ENCODE measurements at places on chromosomes 7 and 10.

GRCh38 chr7:118082506-118082905 is 101.5 kb upstream of the LSM8 start:
- no peak for DNase-seq

DNA sequence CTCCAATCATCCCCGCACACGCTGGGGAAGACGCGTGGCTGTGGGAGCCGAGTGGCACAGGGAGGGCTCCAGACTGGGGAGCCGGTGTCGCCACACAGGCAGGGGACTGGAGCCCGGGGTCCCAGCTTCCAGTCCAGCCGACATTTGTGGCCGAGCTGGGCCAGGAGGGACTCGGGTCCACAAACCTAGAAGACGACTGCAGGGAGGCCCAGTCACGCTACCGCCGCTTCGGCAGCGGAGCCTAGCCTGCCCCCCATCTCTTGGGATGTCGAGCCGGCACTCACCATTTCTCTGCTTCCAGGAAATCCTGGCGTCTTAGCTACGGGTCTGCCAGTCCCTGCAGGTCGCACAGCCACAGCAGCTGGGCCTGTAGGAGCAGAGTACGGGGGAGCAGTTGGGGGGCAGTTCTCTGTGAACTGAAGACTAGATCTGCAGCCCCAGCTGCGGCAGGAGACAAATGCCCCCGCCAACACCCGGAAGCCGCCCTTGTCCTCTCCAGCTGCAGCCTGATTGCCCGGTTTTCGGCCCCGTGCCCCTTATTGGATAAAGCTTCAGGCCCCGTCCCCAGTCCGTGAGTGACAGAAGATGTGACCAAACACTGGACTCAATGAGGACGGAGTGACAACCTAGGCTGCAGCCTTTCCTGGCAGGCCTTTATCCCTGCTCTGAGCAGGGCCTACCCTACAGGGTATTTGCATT is 270.7 kb downstream of the ZNF33B start:
- no peak for DNase-seq

- no peak for DNase-seq
Observed at GRCh38 chr7:157870644-157871290, 534.0 kb downstream of the DNAJB6 start.

DNA sequence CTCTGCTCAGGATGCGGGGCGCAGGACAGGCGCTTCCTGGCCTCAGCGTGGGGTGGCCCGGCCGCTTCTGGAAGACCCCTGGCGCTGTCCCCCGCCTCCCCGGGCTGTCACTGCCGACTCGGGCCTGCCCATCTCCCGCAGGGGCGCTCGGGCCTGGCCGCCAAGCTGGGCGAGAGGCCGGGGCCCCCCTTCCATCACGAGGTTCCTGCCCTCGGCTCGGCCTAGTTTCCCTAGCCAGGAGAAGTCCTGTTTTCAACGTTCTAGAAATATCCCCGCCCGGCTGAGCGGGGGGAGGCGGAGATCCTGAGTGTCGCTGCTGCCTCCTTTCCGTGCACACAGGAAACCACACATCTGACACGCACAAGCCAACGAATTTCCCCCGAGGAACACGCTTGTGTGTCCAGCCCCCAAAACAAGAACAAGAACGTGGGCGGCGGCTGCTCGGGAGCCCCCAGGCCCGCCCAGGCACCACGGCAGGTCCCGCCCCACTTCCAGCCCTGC is 33.7 kb downstream of the AP5Z1 start:
- DNase-seq: peak; percentile 42

DNA sequence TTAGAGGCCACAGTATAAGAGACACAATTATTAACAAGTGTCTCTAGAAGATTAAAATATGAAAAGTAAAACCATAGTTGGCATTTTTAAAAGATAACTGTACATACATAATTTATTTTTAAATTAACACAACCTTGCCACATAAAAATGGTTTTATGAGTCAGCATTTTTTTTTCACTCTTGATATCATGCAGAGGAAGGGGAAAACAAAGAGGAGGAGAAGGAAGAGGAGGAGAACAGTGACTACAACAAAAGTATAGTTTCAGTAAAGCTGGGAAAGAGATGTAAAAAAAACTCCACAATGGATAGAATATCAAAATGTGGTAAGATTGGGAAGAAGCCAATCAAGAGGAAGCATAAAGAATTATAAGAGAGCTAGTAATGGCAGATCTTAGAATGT is 34.0 kb downstream of the CH25H start:
- DNase-seq: no peak

GRCh38 chr10:128568990-128569945 is 443.0 kb upstream of the MKI67 start:
- no peak for DNase-seq

DNA sequence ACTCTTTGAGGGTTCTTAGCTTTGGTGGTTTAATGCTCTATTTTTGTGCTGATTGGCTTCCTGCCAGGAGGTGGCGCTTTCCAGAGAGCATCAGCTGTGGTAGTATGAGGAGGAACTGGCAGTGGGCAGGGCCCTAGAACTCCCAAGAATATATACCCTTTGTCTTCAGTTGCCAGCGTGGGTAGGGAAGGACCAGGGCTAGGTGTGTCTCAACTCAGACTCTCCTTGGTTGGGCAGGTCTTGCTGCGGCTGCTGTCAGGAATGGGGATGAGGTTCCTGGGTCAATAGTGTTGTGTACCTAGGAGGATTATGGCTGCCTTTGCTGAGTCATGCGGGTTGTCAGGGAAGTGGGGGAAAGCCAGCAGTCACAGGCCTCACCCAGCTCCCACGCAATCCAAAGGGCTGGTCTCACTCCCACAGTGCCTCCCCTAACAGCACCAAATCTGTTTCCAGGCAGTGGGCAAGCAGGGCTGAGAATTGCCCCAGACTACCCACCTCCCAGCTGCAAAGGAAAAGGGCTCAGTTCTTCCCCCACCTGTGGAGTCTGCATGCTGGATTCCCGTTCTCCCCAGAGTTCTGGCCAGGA is 191.5 kb downstream of the PHTF2 start:
- DNase-seq: no peak

- no peak for DNase-seq
Observed at GRCh38 chr7:104951546-104951945, 62.5 kb upstream of the KMT2E start.

- no peak for DNase-seq
Observed at GRCh38 chr7:154427533-154427932, 375.3 kb downstream of the DPP6 start.

DNA sequence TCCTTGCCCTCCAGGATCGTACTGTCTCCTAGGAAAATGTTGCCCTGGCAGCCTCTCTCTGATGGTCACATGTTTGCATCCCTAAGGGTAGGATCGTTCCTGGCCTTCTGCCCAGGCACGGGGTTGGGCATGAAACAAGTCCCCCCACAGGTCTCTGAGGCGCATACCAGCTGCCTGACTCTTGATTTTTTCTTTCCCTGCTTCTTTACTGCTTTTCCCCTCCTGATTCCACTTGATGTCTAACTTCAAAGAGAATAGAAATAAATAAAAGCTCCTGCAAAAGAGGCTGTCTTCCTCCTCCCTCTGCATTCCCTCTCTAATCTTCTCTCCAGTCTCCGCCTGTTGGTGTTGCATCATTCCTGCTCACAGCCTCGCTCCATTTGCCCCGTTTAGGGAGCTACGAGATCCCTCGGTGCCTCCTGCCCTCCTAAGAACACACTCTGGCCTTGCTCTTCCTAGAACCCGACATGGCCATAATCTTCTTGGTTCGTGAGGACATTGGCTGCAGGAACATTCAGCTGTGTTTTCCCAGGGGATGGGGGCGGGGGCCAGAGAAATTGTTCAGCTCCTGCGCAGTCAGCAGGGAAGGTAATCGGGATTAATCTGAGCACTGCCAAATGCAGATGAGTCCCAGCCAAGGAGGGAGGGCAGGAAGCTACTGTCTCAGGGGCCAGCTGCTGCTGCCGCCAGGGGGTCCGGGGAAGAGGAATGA is 26.0 kb downstream of the LEP start:
- no peak for DNase-seq

DNA sequence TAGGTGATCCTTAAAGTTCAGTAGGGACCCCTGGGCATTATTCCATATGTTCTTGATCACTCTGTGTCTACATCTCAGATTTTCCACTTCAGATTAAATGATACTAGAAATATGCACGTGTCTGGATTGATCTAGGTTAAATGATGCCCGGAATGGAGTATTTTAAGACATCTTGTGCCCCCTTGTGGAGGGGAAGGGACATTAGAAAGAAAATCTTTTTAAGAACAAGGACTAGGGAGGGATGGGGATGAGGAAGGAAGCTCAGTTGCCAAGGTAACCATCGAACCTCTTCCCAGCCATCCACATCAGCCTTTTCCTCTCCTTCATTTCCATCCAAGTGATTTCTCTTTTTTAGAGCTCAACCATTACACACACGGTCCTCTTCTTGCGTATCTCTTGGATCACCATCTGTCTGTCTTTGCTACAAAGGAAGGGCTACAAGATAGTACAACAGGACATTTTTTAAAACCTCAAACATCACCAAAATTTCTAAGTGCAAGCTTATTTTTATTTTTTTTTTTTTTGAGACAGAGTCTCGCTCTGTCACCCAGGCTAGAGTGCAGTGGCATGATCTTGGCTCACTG is 40.5 kb downstream of the PRSS2 start:
- DNase-seq: peak; percentile 85

GRCh38 chr10:103853428-103854264 is 1.7 kb downstream of the SH3PXD2A start:
- no peak for DNase-seq

DNA sequence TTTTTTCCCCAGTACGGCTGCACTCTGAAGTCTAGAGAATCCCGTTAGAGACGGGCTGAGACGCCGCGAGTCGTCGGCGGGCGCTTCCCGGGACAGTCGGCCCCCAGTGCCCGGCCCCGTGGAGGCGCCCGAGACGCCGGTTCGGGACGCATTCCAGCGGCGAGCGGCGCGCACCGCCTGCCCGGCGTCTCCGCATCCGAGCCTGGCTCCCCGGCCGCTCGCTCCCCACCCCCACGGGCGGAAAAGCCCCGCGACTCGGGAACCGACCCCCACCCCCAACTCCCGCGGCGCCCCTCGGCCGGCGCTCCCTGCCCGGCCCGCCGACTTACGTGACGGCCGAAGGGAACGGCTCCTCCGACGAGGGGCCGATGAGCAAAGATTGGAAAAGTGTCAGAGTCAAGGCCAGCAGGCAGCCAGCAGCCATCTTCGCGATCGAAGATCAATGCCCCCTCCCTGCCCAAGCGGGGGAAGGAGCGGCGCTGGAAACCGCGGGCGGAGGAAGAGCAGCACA is 486 bp downstream of the CACNA2D1 start:
- DNase-seq: no peak

GRCh38 chr10:4549139-4549653 is 276.8 kb upstream of the AKR1E2 start:
- no peak for DNase-seq

- no peak for DNase-seq
Observed at GRCh38 chr10:4771554-4772201, 54.3 kb upstream of the AKR1E2 start.

DNA sequence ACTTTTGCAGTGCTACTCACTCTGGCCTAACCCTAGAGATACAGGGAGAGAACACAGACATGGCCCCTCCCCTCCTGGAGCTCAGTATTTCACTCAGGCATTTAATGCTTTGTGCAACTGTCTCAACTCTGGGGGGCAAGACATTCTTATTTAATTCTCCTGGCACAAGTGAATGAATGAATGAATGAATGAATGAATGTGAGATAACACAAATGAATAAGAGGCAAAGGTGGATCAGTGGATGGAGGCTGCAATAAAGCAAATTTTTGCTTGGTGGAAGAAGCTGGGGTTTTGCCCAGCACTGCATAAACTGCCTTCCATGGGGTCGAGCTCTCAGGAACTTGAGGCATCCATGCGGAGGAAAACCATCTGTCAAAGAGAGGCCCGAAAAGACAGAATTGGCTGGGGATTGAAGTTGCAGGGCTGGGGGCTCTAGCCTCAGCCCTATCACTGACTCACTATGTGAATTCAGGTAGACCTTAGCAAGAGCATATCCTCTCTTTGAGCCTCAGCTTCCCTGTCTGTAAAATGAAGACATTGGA is 441.4 kb upstream of the ZMIZ1 start:
- DNase-seq: no peak

DNA sequence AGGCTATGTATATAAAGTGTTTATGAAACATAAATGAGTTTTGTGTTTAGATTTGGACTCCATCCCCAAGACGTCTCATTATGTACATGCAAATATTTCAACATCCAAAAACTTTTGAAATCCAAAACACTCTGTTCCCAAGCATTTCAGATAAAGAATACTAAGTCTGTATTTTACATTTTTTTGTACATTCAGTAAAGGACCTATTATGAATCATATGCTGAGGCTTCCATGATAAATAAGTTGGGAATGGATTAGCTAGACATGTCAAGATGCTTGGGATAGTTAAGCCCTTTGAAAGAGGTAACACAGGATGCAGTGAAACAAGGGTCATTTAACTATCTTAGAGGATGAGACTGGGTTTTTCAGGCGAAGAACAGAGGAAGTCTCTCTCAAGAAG is 262.9 kb downstream of the SNX13 start:
- DNase-seq: no peak

DNA sequence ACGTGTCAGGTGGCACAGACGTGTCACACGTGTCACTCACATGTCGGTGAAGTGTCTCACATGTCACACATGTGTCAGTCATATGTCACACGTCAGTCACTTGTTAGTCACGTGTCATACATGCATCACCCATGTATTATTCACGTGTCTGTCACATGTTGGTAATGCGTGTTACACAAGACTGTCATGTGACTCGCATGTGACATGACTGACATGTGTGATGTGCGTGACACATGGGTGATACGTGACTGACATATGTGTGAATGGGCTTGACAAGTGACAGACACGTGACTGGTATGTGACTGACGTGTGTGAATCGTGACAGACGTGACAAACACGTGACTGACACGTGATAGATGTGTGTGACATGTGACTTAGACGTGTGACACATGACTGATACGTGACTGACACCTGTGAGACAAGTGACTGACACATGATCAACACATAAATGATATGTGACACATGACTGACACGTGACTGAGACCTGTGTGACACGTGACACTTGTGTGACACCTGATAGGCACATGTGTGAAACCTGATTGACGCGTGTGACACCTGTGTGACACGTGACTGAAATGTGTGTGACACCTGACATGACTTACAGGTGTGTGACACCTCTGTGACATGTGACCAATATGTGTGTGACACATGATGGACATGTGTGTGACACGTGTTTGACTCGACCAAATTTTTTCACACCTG is 56.1 kb downstream of the ZNF92 start:
- DNase-seq: no peak

- DNase-seq: peak; percentile 30
Observed at GRCh38 chr7:17706734-17707133, 233.6 kb downstream of the SNX13 start.

GRCh38 chr7:98785929-98786571 is 83.8 kb downstream of the TMEM130 start:
- DNase-seq: no peak

GRCh38 chr7:111911166-111911961 is 294.8 kb downstream of the DOCK4 start:
- DNase-seq: no peak

DNA sequence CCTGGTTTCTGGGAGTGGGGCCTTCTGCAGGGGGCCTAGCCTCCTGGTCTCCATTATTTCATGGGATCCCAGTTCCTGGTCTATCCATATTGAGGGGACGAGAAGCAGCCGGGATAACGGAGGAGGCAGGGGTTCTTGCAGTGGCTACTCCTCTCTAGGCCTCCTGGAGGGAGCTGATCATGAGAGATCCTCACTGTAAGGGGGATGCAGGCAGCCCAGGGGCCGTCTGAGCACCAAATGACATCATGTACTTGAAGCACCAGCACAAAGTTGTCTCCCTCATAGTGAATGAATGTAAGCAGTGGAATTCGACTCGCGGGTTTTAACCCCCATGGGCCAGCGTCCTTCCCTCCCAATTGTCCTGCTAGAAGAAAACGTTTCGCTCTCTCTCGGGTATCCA is 964 bp upstream of the ADCY1 start:
- no peak for DNase-seq

- no peak for DNase-seq
Observed at GRCh38 chr7:94414980-94415379, 20.3 kb downstream of the COL1A2 start.

Measured in CD4-positive, alpha-beta T cell treated with Interleukin-12 subunit alpha and Interleukin-12 subunit beta, for 1 hour (primary cell).